Right ventricle myocardium inferior (tissue), 1 donor: ENCODE measurements at places on chromosomes 4 and X.

GRCh38 chr4:73251384-73251783 lies 7.2 kb downstream of the ANKRD17 start:
- DNase-seq: no peak

GRCh38 chr4:148951346-148951745 lies 509.1 kb upstream of the NR3C2 start:
- DNase-seq: no peak

GRCh38 chr4:161604516-161605300 lies 559.1 kb downstream of the FSTL5 start:
- no peak for DNase-seq

DNA sequence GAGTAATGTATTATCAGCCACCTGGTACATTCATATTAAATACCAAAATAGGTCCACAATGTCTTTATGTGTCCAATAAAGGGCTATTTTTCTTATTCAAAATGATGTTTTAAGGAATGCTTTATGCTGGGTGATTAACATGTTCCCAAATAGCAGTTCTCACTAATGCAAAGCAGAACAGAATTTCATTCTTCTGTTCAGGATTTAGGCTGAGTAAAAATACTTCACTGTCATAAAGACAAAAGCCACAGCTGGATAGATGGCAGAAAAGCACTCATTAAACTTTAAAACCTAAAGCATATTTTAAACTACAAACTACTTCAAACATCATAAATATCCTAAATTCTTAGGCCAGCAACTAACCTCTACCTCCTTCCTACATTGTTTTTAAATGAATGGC lies 244.0 kb downstream of the TMA16 start:
- no peak for DNase-seq
